ENCODE measurements at places on chromosomes 12 and 14.

GRCh38 chr12:105067511-105068031 lies 16.7 kb downstream of the ALDH1L2 start:
- no peak for DNase-seq

- no peak for DNase-seq
These were observed 15.2 kb downstream of the MED6 start for GRCh38 chr14:70585231-70585630.

GRCh38 chr12:10354502-10354901 lies 35.3 kb downstream of the KLRK1 start:
- no peak for DNase-seq

GRCh38 chr12:8466241-8466640 lies 10.5 kb downstream of the CLEC6A start:
- no peak for DNase-seq

DNA sequence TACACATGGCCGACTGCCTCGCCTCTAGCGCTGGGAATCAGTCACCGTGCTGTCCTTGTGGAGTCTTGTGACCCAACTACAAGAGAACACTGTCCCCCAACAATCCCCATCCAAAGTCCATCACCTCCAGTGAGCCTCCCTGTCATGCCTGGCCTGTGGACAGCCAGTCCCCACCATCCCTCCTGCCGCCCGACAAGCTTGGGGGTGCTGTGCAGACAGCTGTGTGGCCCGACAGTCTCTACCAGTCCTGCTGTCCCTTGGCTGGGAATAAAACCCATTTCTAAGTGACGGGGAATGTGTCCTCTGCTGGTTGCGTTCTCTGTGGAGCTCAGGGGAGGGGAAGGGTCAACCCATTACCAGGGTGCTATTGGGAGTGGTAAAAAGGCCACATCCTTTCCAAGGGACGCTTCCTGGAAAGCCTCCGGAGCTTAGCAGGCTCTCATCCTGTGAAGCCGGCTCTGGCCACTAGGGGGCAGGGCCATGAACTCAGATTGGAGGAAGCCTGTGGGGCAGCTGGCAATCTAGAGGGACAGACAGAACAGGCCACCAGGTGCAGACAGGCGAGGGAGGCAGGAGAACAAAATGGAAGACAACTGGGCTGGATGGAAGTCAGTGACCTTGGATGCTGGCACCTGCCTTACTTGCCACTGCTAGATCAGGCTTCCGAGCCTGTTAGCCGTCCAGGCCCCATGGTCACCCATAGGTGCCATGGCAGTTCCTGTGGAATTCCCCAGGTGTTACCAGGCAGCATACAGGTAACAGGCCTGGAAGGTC lies 12.0 kb upstream of the BLTP3B start:
- peak; percentile 50 for DNase-seq

GRCh38 chr12:115833704-115834103 lies 443.8 kb downstream of the MED13L start:
- no peak for DNase-seq

- no peak for DNase-seq
These were observed 8.2 kb downstream of the NUAK1 start for GRCh38 chr12:106130474-106131113.

GRCh38 chr14:105483300-105484068 lies 3.2 kb upstream of the CRIP1 start:
- no peak for DNase-seq

DNA sequence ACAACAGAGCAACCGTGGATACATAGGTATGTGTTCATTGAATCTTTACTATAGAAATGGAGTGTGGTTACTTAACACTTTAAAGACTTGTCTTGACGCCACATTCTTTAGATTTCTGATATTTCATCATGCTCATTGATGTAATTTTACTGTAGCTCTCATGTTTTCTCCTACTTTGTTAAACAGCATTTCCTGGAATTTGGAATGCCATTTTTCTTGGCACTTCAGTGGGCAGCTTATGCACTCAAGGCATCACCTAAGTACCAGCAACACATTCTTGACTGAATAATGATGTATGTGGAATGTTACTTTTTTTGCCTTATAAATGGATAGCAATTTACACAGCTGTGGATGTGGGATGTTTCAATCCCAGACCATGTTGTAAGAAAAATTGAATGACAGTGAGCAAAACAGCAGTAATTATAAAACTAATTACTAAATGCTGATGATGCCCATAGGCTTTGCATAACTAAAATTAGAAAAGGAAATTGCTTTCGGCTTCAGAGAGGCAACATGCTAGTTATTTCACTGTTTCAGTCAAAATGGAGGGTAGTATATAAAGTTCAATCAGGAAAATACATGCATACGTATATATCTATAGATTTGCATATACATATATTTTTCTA lies 298.5 kb downstream of the NPAS3 start:
- no peak for DNase-seq

DNA sequence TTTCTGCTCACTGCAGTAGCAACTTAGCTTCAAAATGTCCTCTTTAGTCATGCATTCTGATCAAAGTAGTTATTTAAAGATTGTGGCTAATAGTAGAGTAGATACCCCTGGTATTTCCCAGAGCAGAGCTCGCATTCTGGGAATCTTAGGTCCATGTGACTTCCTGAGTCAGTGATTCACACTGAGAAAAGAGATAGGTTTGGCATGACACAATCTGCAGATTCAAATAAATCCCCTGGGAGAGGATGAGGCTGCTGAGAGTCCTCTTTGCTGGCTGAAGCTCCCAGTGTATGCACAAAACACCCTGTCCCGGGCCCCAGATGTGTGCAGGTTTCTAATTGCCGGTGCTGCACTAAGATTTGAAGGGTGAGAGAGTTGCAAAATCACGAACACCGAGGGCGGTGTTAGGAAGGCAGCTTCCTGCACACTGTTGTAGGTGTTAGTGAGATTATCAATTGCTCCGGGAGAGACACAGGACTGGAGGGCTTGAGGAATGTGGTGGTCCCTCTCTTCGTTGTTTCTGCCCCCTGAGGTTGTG lies 233.2 kb downstream of the NRXN3 start:
- DNase-seq: no peak

DNA sequence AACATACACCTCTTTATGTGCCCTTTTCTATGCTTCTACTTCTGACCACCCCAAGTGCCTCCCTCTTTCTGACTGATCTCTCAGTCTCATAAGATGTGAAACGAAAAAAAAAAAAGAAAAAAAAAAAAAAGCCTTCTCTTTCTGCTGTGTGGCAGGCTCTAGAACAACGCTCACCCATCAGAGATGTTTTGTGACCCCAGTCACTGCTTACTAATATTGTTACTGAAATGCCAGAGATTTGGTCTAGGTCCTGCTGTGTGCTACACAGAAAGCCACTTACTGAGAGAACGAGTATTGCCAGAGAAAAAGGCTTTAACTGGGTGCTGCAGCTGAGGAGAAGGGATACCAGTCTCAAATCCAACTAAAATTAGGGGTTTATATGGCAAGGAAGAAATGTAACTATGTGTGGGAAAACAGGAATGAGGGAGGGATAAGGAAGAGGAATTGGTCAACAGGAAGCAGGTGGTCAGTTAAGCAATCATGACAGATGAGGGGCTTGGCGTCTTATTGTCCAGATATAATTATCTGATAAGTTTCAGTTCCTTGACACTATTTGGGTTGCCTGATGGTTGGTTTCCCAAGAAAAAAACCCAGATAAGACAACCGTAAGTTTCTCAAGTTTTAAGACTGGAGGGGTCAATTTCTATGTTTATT lies 149.0 kb downstream of the NAV3 start:
- DNase-seq: no peak

GRCh38 chr14:77786148-77786547 lies 13.8 kb upstream of the ADCK1 start:
- DNase-seq: no peak

- no peak for DNase-seq
These were observed 106.0 kb upstream of the TMTC1 start for GRCh38 chr12:29889737-29890136.

DNA sequence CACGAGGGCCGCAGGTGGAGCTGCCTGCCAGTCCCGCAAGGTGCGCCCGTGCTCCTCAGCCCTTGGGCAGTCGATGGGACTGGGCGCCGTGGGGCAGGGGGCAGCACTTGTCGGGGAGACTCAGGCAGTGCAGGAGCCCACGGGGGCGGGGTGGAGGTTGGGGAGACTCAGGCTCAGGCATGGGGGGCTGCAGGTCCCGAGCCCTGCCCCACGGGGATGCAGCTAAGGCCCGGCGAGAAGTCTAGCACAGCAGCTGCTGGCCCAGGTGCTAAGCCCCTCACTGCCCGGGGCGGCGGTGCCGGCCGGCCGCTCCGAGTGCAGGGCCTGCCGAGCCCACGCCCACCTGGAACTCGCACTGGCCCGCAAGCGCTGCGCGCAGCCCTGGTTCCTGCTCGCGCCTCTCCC lies 39.2 kb upstream of the P2RX7 start:
- DNase-seq: no peak

- no peak for DNase-seq
These were observed 72.9 kb upstream of the KRAS start for GRCh38 chr12:25323581-25323982.

- no peak for DNase-seq
These were observed 66.5 kb downstream of the TBC1D30 start for GRCh38 chr12:64890873-64891468.

- DNase-seq: no peak
These were observed 45.3 kb upstream of the NAA30 start for GRCh38 chr14:57345106-57345505.

GRCh38 chr12:127550271-127550670 lies 716.7 kb upstream of the TMEM132C start:
- DNase-seq: no peak

DNA sequence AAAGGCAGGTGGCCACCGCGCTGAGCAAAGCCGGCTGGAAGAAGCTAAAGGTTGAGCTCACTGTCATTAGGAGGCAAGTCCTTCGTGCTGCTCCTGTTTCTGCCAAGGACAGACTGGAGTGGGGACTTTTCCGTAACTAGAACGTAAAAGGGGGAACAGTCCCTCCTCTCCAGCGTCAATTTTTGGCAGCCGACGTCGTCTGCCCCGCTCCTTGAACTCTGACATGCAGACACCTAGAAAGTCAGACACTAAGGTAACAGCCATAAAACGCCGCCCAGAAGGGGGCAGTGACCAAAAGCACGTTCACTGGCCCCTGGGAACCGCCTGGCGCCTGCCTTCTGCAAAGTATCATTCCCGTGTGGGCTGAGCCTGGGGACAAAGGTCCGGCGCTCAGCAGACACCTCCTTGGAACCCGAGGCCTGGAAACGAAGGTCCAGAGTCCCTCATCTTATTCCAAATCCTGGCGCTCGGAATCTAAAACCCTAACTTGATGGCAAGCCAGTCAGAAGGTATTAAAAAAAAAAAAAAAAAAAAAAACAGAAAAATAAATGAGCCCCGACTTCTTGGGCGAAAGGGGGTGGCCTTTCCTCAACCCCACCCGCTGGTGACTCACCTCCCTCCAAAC lies 1.1 kb upstream of the LRP1 start:
- peak; percentile 60 for DNase-seq

GRCh38 chr12:7203109-7203508 lies 13.6 kb downstream of the PEX5 start:
- no peak for DNase-seq

- no peak for DNase-seq
These were observed 9.8 kb upstream of the RIMKLB start for GRCh38 chr12:8687846-8688601.

- DNase-seq: no peak
These were observed 12.2 kb downstream of the CAPZA3 start for GRCh38 chr12:18750085-18750484.

GRCh38 chr14:23653051-23653450 lies 16.9 kb downstream of the DHRS2 start:
- no peak for DNase-seq

DNA sequence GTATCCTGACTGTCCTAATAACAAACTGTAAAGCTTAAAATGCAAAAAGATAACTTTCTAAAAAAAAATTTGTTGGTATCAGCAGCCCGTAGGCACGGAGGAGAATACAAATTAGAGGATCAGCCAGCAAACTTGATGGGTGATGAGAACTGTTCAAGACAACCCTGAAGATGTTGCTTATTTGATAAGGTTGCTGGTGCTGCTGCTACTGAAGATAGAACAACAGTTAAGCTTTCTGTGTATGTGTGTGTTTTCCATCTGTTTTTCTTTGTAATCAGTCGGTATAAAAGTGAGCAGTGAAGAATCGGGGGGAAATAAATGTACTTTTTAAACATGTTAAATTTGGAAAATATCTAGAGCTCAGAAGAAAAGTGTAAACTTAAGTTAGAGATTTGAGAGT lies 67.4 kb upstream of the POC1B start:
- no peak for DNase-seq

DNA sequence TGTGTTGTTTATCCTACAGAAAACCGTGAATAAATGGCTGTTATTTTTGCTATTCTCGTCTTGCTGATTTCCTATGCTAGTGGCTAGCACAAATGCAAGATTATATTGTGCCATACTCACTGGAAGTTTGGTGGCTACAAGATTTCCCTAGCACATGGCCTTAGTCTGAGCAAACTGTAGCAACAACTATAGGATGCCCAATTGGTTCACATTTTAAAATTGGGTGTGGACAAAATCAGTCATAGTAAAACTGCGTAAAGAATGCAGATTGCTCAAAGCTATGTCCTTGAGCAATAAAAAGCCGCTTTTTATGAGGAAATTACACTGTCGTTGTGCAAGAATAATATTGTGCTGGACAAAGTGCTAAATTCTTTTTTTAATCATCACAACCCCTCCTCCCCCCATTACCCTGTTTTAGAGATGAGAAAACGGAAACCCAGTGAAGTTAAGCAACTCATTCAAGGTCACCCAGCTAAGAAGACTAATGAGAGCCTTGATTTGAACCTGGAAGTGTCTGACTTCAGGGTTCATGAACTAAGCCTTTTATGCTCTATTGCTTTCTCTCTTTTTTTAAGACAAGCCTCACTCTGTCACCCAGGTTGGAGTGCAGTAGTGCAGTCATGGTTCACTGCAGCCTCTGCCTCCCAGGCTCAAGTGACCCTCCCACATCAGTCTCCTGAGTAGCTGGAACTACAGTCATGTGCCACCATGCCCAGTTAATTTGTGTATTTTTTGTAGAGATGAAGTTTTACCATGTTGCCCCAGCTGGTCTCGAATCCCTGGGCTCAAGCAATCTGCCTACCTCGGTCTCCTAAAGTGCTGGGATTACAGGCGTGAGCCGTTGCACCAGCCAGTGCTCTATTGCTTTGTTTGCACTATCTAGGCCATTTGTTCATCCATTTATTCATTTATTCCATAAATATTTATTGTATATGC lies 73.6 kb downstream of the SRGAP1 start:
- no peak for DNase-seq

- no peak for DNase-seq
These were observed 20.9 kb downstream of the COX16 start for GRCh38 chr14:70338550-70338949.

DNA sequence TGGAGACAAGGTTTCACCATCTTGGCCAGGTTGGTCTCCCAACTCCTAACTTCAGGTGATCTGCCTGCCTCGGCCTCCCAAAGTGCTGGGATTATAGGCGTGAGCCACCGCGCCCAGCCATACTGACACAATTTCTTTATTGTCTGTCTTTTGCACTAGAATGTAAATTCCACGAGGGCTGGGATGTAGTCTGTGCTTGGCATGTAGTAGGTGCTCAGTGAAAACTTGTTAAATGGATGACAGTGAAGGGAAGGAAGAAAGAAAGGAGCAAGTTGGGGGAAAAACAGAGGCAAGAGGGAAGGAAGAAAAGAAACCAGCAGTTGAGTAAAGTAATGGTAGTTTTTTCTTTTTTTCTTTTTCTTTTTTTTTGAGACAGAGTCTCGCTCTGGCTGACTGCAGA lies 53.1 kb downstream of the LIMA1 start:
- DNase-seq: no peak
